ENCODE measurements at places on chromosomes 13 and 19. TPM values are rescaled to one million over a fixed set of nuclear protein-coding genes. Genes with fewer than 3 reads are reported as not detected.

- DNase-seq = no peak
Measured at GRCh38 chr19:40627486-40628279, 26.5 kb downstream of the LTBP4 start.

DNA sequence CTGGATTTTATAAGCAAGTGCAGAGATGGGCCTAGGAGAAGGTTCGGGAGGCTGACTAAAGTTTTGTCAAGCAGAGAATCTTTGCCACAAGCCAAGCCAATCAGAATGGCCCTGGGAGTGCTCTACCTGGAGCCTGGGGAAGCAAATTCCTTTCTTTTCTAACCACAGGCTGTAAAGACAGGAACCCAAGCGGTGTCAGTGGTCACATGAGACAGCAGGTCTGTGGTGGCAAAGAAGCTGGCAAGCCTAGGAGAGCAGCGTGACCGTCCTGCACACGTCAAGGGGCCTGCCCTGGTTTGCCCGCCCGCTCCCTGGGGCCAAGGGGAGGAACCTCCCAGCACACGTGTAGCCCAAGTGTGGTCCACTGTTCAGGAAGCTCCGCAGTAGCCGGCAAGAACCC, 90.8 kb downstream of the IPO5 start:
- DNase-seq = no peak

DNA sequence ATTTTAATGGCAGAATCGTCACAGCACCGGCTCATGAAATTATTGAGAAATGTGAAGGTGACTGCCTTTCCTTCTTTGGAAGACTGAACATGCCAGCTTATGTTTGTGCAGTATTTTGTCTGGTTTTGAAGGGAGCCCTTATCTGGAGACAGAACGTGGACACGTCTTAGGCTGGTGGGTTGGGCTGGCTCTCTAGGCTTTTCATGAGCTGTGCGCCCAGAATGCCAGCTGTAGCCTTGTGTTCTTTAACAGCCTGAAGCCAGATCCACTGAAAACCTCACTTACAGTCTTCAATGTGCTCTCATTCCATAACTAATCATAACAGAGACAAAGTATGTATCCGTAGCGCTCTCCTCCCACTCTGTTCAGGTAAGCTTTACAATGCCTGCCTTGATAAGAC, 184.4 kb upstream of the HTR2A start:
- no peak for DNase-seq

DNA sequence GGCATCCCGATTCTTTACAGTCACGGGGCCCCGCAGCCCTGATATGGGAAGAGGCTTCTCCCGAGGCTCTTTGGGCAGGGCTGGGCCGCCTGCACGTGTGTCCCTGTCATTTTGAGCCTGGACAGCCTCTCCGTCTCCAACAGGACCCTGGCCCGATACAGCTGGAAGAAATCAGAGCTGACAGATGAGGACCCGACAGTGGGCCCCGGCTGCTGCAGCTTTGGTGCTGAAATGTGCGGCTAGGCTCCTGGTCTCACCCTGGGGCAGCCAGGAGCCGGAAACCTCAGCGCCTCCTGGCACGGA, 3.2 kb downstream of the PIAS4 start:
- no peak for DNase-seq

DNA sequence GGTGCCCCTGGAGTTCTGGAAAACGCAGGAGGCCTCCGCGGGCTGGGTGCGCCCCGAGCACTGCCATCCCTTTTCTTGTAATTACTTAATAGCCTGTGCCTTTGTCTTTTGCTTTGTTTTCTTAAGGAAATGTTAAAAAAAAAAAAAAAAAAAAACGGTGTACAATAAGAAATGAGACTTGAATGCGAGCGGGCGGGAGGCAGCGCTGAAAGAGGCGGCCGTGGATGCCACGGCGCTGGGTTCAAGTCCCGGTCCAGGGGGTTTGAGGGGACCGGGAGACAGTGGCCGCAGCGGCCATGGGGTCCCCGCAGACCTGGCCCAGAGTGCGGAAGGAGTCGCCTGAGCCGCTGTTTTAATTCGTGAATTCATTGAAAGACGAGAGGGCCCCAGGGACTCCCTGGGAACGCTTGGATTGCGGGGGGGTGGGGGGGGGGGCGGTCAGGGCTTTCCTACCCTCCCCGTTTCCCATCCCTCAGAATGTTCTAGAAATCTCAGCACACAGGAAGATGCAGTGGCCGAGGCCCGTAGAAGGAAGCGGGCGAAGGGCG, 349.2 kb upstream of the ARGLU1 start:
- no peak for DNase-seq

- no peak for DNase-seq
Measured at GRCh38 chr13:53200498-53201453, 172.2 kb downstream of the OLFM4 start.

- no peak for DNase-seq
Measured at GRCh38 chr13:45078003-45078402, 42.3 kb upstream of the GTF2F2 start.

DNA sequence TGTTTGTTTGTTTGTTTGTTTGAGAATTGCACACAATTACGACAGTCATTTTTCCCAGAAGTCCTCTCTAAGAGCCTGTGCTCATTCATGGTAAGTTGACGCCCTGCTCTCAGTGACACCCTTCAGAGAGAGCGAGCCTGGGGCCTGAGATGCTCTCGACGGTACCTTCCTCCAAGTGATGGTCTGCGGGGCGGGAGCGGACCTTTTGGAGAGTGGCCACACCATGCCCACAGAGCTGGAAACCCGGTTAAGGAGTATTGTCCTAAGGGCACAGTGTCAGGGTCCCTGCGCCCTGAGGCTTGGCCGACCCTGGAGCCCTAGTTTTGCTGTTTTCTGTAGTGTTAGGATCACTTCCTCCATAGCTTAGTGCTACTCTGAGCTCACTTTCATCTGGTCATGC, 3.6 kb downstream of the POP4 start:
- no peak for DNase-seq

DNA sequence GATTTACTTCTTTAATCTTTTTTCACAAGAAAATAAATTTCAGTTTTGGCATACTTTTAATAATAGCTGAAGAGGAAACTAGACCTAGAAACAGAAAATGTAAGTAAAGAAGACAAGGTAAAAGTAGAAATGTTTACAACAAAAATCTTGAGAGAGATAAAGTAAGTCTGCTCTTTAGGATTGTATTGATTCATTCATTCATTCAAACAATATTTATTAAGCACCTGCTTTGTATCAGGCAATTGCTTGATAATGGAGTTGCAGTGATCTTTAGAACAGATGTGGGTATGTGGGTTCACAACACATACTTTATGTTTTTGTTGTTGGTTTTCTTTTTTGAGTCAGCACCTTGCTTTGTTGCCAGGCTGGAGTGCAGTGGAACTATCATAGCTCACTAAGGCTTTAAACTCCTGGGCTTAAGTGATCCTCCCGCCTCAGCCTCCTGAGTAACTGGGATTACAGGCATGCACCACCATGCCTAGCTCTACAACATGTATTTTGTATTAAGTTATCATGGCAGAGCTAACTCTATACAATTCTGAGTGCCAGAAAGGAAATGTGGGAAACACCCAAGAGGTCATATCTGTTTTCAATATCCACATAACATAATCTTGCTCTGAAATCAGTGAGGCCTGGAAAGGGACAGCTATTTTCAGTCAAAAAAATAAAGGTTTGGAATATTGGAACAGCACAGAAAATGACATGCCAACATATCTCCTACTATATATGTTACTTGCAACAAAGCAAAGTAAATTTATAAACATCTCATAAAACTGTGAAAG, 8.8 kb upstream of the SPART start:
- no peak for DNase-seq

DNA sequence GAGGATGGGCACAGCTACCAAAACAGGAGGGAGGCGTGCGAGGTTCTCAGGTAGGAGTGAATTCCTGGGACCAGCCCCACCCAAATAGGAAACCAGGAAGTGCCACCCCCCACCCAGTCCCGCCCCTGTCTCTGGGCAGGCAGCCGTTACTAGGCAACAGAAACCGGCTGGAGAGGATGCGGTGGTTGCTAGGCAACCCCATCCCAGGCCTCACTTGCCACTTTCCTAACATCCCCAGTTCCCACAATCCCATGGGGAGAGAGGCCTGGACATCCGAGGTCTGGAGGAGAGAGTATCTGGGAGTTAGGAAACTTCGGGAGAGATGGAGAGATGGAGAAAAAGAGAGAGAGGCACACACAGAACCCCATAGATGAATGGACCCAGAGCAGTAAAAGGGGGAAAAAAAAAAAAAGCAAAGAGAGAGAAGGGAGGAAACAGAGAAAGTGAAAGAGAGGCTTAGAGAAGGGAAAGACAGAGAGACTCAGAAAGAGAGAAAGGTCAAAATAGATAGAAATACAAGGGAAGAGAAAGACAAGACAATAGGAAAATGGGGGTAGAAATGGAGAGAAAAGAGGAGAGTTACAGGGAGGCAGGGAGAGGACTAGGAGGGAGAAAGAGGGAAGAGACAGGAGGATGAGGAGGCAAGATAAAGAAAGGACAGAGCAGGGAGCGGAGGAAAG, 3.8 kb downstream of the GRIK5 start:
- DNase-seq = peak; percentile 62

DNA sequence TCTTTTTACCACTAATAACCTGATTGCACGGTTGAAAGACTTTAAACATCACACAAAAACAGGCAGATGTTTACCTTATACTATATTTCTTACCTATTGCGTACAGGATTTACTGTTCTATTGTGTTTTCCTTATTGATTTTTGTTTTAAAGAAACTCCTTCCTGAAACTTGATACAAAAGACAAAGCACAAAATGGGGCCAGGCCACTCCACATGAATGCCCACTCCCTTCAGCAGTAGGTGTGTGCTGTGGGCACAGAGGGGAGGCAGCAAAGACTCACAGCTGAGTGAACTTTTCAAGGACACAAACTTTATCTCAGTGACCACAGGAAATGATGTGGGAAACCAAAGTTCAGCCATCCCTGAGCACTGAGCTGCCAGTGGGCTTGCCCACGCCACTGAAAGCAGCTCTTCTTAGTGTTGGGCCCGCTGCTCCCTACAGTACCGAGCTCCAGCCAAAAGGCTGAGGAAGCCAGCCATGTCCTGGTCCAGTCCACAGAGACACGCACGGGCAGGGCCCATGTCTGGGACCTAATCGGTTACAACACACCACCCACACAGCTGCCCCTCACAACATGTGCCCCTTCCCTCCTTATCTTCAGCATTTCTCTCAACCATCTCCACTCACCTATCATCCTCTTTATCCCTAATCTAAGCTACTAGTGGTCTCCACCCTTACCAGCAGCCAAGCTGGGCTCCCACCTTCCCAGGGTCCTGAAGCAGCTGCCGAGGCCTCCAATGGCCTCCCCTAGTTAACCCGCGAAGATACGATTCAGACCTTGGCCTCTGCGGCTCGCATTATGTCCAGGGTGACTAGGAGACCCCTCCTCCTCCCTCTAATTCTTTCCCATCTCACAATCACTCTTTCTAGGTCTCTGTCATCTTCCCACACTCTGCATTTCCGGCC, 39.5 kb downstream of the ATP7B start:
- DNase-seq = no peak

- DNase-seq = no peak
Measured at GRCh38 chr19:44557933-44558332, 28.5 kb upstream of the CEACAM20 start.

- DNase-seq = no peak
Measured at GRCh38 chr19:45972947-45973540, 621 bp downstream of the NOVA2 start.

- peak; percentile 15 for DNase-seq
Measured at GRCh38 chr13:98143601-98144026, 720 bp downstream of the FARP1 start.

DNA sequence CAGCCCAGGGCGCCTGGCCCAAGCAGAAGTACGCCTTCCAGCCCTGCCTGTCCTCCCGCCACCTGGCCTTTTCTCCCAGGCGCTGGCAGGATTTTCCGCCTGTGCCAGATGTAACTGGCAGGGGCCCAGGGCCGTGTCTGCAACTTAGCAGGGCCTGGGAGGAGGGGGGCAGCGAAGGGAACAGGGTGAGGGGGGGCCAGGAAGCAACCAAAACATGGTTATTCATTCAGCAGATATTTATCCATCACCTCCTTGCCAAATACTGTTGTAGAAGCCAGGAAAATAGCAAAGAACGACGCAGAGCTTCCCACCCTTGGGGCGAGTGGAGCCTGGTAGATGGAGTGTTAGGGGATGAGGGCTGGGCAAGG, 5.6 kb downstream of the TLE6 start:
- DNase-seq = peak; percentile 60

GRCh38 chr13:19766591-19766990, 16.2 kb downstream of the PSPC1 start:
- DNase-seq = no peak

DNA sequence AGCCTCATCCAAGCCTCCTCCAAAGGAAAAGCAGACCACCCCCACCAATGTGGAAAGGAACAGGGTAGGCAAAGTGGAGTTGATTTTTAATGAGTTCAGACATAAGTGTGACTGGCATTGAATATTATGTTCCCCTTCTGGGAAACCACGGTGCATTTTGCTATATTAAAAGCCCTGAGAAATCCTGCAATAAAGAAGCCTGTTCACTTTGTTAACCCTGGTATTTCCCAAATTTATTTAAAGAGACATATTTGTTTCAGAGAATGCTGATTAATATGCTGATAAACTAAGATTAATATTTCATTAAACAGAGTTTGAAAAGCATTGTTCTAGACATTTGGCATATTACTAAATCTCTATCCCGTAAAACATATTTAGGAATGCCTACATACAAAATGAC, 151.4 kb downstream of the FGF14 start:
- no peak for DNase-seq

GRCh38 chr13:113917096-113917495, 53.2 kb upstream of the GAS6 start:
- no peak for DNase-seq

GRCh38 chr13:93955904-93956303, 523.6 kb downstream of the DCT start:
- DNase-seq = no peak

- peak; percentile 24 for DNase-seq
Measured at GRCh38 chr13:113086031-113086750, 19.4 kb upstream of the F7 start.

- no peak for DNase-seq
Measured at GRCh38 chr13:73698859-73699258, 435.3 kb downstream of the KLF12 start.

GRCh38 chr13:109156181-109156935, 526.9 kb downstream of the MYO16 start:
- peak; percentile 32 for DNase-seq

Gene LILRB1
- not detected for total RNA-seq

Gene SYT5
- not detected for total RNA-seq

Gene PEX11G
- 0.60 TPM for total RNA-seq

Gene CFAP97D2
- total RNA-seq = not detected

Gene COX7A1
- not detected for total RNA-seq

Gene LGALS4
- total RNA-seq = not detected

Gene CD177
- not detected for total RNA-seq

Gene FREM2
- under 0.01 TPM for total RNA-seq

Gene PLPP2
- 54.6 TPM for total RNA-seq

Gene FRY
- 0.27 TPM for total RNA-seq

Gene KIR3DL1
- not detected for total RNA-seq
